ENCODE measurements at places on chromosomes 5 and 9.

GRCh38 chr5:80341016-80341775, 21.4 kb downstream of the SPZ1 start:
- DNase-seq, result no peak

DNA sequence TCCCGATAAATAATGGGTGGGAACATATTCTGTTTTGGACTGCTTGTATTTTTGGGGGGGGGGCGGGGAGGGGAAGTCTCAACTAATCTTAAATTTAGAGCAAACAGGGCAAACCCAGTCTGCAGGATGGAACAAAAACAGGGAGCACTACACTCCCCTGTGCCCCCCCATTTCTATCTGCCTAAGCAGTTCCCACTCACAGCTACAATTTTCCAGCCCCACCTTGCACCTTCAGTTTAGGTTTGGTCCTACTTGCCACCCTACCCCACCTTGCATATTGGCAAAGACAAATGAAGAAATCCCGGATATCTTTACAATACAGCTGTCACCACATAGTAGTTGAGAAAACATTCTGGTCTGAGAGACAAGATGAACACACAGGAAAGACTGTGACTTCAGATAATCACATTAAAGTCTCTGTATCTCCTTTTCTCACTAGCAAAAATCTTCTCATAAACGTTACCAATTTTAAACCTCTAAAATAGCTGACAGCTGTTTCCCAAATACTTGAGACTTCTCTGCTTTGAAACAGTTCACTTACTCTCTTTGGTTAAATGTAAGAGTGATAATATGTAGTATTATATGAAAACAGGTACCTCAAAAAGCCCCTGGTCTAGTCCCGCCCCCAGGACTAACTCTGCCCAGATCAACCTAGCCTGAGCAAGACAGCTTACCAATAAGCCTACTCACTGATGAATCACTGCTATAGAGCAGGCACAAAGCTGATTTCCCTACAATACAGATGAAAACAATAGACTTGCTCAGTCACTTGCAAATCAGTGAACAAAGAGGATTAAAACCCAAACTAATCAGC, 5.2 kb upstream of the RAPGEF6 start:
- DNase-seq, result peak; percentile 28

- no peak for DNase-seq
These were observed 138.0 kb upstream of the KCNN2 start for GRCh38 chr5:114223866-114224265.

- peak; percentile 76 for DNase-seq
These were observed at the start of gene TTC39B for GRCh38 chr9:15306757-15307522. TSS of gene TTC39B (minus strand) at chr9:15307216. CDS start at chr9:15307125, 91 bp downstream.

GRCh38 chr9:109910671-109911518, 130.9 kb downstream of the PALM2AKAP2 start:
- no peak for DNase-seq

DNA sequence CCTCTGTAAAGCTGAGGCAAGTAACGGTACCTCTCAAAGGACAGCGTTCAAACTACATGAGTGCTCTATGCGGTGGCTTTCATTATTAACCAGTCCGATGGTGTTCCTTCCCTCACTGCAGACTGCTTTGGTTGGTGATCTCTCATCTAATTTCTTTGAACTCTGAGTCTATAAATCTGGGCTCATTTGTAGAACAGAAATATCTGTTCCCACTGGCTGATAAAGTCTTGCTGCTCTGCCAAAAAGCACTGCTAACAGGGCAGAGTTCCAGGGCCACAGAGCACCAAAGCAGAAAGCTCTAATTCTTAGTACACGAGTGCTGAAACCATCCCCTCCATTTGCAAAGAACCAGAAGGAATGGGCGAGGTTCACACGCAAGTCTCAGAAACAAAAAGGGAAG, 81.9 kb downstream of the MED27 start:
- DNase-seq, result no peak

DNA sequence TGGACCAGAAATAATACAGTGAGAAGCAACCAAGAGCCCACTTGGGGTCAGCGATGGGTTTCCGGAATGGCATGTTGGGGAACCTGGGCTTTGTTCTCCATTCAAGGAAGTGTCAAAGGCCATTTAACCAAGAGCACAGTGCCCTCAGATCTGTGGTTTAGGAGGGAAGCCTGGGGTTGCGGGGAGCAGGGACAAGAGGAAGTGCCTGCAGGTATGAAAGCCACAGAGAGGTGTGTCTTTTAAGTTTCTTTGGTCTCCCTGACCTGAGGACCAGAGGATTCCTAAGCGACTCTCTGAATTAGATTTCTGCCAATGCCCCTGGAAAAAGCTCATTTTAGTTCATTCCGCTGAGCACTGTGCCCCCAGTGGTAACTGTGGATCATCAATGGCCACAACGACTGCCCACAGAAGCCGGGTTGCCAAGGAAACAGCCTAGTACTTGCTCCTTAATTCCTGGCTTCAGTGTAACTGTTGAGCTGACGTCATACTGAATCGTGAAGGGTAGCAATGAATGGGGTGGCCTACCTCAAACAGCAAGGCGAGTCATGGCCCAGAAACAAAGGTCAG, 107.3 kb upstream of the SPIN1 start:
- no peak for DNase-seq

GRCh38 chr9:88075966-88076285, 62.3 kb downstream of the SPATA31C2 start:
- no peak for DNase-seq

DNA sequence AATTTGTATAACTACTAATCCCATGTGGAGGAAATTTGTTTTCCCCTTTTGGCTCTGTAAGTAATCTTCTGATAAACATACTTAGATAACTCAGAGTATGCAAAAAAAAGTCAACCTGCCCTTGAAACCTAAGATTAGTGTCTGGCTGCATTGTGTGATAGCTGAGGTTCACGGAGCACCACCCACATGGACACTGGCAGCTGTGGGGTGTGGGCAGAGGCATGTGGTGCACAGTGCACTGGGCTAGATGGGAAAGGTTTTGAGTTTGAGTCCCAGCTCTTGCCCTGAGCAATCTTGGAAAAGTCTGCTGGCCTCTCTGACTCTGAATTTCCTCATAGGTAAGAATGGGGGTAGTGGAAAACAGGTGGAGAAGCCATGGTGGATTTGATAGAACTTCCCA, 75.1 kb downstream of the PLCXD3 start:
- DNase-seq, result no peak

DNA sequence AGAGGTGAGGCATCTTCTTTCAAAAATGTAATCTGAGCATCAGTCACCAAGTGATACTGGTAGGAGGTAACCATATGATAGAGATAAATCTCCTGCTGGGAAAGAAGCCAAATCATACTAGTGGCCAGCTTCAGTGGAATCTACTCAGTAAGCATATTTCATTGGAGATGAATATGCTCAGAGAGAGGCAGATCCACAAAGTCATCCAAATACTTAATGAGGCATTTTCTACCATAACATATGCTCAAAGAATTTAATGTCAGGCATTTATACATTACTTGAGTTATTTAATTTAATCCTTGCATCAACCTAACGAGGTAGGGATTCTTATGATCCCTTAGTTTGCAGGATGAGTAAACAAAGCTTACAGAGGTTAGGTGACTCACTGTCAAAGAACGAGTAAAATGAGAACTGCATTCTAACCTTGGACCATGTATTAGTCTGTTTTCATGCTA, 50.9 kb upstream of the DMRTA1 start:
- no peak for DNase-seq

GRCh38 chr5:57833489-57833888, 350.9 kb upstream of the ACTBL2 start:
- no peak for DNase-seq
